BE2C (cell line): ENCODE measurements at places on chromosomes 1 and 21.

DNA sequence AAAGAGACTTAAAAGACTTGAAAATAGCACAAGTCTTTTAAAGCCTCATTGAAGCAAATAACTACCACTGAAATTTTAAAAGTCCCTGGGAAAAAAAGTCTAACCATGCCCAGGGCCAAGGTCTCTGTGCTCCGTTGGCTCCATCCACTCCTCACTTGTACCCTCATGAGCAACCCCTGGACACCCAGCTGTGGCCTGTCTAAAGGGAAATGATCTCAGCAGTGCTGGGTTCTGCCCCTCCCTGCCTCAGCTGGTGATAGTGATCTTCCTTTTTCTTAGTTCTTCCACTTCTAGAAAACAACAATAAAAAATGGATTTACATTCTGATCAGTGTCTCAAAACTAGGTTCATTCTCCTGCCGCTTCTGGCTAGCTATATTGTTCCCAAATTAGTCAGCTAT is 423.5 kb upstream of the ADAMTS5 start:
- DNase-seq: no peak

GRCh38 chr1:14140831-14141401 is 440.9 kb downstream of the PRDM2 start:
- DNase-seq: no peak

DNA sequence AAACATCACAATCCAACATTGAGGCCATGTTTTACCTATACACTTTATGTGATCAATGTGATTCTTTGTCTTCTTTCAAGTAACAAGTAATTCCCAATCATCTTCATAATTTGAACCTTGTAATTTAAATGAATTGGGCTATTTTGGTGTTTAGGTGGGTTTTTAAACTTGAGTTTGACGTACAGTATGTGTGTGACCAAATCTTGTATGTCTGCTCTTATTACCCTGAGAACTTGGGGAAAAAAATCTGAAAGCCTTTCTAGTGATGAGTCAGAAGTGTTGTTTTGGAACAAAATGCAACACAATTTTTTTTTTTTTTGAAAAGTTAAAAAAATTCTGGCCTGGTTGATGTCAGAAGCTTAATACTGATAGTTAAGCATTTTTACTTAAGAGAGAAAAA is 68.5 kb downstream of the HHAT start:
- no peak for DNase-seq

DNA sequence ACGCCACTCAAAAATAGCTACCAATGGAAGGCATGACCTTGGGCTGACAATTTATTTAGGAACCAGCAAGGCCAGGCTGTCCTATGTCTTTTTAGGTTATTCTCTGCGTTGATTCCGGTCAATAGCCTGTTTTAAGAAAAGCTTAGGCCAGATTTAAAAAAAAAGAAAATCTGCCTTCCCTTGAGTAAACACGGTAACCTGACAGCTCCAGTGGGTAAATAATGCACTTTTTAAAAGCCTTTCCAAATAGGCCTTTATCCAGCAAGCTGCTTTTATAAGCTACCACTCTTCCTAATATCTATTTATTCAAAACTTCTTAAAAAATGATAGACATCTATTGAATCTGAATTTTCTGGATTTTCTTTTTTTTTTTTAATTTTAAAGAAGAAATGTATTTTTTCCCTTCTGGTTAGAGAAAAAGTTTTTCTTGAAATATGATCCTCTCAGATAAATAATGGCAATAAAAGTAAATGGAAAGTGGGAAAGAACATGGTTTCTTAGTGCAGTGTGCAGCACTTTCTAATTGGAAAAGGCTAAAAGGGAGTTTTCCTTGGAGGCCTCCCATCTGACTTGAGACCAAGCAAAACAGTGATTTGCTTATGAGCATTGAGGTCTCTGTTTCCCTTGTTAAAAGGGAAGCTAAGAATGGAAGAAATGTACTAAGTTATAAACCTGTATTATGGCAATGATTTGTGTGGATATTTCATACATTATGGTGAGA is 281.0 kb upstream of the RUNX1 start:
- DNase-seq: no peak

DNA sequence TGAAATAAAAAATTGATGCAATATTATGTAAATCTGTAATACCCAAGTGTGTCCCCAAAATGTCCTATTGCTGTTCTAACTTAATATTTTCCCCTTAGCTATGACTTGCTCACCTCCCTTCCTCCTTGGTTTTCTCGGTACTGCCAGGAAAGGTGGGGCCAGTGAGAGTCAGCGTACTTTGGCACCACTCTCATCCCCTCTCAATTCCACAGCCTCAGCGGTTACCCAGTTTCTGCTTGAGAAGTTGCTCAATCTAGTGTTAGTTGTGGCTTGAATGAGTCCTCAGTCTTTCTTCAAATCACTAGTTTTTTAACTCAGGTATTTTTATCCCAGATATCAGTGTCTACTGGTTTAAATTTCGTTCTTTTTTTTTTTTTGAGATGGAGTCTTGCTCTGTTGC is 32.3 kb downstream of the BCAS2 start:
- DNase-seq: no peak

- DNase-seq: peak; percentile 53
Measured at GRCh38 chr1:222095606-222096475, 354.0 kb upstream of the DUSP10 start.

DNA sequence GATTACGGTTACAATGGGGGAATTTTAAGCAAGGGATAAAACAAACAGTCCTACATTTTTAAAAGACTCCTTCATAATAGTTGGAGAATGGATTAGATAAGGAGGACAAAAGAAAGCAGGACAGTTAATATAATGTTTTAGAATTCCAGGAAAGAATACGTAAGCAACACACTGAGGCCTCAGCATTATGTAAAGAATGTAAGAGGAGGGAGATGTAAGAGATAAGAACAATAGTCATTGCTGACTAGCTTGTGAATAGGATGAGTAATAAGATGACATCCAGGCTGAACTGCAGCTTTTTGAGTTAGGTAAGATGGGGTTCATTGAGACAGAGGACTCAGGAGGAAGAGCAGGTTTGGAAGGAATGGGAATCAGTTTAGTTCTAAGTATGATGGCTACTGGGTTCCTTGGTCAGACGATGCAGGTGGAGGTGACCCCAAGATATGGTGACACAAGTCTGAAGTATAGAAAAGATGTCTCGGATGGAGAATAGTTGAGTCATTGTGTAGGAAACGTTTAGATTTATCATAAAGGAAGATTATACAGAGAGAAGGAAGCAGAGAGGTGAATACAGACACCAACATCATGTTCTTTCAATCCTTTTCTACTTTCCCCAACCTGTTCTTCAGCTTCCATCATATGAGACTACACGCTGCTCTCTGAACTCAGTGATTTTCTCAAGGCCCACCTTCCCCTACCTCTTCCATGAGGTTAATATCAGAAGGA is 372.8 kb downstream of the PTBP2 start:
- no peak for DNase-seq

GRCh38 chr1:205505076-205505729 is 734 bp downstream of the CDK18 start:
- no peak for DNase-seq

DNA sequence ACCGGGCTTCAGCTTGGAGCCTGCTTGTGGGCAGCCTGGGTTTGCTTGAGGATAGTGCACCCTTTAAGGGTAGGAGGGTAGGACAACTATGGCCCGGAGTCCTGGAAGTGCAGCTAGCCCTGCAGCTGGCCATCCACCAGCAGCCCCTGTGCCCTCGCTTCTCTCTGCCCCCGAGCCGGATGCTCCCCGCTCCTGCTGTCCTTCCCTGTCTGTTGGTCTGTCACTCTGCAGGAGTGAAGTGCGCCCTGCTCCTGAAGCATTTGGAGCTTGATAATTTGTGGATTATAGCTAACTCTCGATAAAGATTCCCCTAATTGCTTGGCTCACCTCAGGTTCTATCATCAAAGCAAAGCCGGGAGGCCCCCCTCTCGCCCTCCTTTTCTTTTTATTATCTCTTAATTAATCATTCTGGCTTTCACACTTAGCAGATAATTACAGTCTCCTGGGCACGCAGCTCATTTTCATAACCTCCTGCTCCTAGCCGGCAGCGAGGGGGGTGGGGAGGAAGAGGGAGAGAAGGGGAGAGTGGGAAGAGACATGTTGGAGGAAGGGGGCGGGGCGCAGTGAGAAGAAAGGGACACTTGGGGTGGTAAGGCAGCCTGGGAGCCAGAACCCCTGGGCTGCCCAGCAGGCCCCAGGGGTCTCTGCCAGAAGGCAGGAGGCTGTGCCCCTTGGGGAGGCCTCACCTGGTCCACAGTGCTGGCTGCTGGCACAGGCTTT is 14.4 kb downstream of the KIRREL1 start:
- DNase-seq: no peak

- DNase-seq: no peak
Measured at GRCh38 chr1:3115275-3116149, 46.5 kb downstream of the PRDM16 start.

DNA sequence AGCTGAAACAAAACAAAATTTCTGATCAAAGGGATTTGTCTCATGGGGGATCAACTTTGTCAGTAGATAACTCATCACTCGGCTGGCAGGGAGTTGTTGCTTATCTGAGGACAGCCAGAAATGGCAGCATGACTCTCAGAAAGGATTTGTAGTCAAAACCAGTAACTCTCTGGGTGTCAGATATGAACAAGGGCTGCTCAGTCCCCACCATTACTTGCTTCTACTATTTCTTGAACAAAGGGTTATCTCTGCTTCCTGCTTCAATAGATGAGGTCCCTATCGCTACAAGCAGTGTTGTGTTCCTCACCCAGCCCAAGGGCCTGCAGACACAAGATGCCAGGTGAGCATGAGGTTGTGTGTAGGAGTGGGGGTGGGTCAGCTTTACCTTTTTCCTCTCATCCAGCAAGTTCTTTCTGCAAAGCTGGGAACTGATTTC is 116.2 kb downstream of the PTBP2 start:
- no peak for DNase-seq

- DNase-seq: no peak
Measured at GRCh38 chr1:187787736-187788135, 959.0 kb downstream of the PLA2G4A start.

- DNase-seq: no peak
Measured at GRCh38 chr1:86052948-86053698, 103.4 kb downstream of the COL24A1 start.

- DNase-seq: no peak
Measured at GRCh38 chr21:35234725-35235124, 185.6 kb upstream of the RUNX1 start.

DNA sequence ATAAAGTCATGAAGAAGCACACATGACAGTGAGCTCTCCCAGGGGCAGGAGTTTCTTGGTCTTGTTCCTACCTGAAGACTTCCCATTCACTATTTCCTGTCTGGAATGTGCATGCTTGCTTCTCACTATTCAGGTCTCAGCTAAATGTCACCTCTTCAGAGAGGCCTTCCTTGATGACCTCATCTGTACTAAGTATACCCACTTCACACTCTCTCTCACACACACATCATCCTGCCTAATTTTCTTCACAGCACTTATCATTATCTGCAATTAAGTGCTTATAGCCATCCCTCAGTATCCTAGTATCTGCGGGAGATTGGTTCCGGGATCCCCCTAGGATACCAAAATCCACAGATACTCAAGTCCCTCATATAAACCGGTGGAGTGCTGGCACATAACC is 146.4 kb upstream of the IVNS1ABP start:
- DNase-seq: no peak

GRCh38 chr1:31759298-31760023 is 4.7 kb downstream of the ADGRB2 start:
- DNase-seq: no peak

GRCh38 chr1:202106340-202107254 is 16.1 kb upstream of the GPR37L1 start:
- DNase-seq: no peak

DNA sequence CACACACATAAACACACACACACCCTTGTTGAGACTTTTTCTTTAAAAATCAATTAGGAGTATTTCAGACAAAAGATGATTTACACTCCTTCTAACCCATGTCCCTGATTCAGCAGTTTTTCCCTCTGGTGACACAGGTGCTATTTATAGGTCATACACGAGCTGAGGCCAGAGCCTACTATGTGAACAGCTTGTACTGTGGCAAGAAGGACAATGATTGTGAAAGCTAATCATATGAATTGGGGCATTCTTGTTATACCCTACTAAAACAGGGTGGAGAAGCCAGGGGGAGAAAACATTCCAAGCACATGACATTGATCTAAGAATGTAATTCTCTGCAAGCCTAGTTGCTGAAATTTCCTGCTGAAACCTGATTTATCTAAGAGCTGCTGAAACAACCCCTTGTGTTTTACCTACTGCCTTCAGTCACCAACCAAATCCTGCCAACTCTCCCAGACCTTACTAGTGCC is 60.3 kb downstream of the XCL1 start:
- DNase-seq: no peak

GRCh38 chr1:247421074-247421473 is 5.1 kb downstream of the NLRP3 start:
- DNase-seq: no peak

DNA sequence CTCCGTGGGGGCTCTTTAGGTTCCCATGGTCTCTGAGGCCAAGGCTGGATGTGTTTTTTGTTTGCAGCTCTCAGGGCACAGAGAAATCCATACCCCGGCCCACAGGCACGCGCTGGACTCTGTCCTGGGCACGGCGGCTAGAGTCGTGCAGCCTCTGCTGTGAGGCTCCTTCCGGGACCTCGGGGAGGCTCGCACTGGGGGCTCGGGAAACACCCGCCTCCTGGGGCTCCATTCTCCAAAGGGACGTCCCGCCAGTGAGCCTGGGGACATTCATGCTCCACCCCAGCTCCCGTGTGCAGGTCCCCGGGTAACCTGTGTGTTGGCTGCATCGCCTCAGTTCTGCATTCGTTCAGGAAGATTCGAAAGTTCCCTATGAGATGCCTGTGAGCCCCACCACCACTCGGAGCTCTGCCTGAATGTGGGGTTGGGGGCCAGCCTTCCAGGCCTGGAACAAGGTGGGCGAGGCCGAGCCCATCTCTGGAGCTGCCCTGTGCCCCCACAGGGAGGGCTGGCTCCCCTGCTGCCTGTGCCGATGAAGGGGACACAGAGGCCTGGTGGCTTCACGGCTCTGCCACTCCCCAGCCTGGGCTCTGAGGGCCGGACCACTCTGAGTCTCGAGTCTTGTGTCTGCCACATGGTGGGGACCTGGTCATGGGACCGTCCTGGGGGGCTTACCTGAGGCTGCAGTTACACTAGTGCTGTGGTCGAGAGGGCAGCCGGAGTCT is 182.0 kb upstream of the ARHGEF16 start:
- DNase-seq: no peak

GRCh38 chr1:86018283-86018923 is 138.2 kb downstream of the COL24A1 start:
- DNase-seq: peak; percentile 8

GRCh38 chr1:206012086-206012859 is 9.1 kb upstream of the RAB7B start:
- DNase-seq: peak; percentile 33

DNA sequence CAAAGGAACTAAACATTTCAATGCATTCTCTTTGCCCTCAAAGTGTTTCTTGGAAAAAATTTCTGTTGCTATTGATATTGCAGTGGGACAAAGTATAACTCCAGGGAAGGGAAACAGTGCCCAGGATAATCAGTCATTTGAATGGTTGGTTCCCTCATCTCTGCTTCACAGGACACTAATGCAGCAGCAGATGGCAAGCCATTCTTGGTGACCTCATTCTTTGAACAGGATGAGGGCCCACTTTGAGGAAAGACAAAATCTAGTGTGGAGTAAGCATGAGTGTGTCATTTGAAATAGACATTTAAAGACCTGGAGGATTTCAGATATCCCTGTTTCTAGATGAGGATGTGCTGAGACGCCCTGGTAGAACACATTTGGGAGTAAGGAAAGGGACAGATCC is 32.3 kb downstream of the CHRM3 start:
- DNase-seq: no peak
